ENCODE measurements at places on chromosomes 2 and 18. TPM values are rescaled to one million over a fixed set of nuclear protein-coding genes. Genes with fewer than 3 reads are reported as not detected.

- DNase-seq: no peak
Observed at GRCh38 chr2:233242231-233242927, 9.1 kb upstream of the ATG16L1 start.

GRCh38 chr2:195320413-195320973, 336.5 kb upstream of the SLC39A10 start:
- DNase-seq: no peak

GRCh38 chr2:36455011-36455410, 99.4 kb downstream of the CRIM1 start:
- DNase-seq: no peak

The SERPINB10 gene
- total RNA-seq: 4.6 TPM

DNA sequence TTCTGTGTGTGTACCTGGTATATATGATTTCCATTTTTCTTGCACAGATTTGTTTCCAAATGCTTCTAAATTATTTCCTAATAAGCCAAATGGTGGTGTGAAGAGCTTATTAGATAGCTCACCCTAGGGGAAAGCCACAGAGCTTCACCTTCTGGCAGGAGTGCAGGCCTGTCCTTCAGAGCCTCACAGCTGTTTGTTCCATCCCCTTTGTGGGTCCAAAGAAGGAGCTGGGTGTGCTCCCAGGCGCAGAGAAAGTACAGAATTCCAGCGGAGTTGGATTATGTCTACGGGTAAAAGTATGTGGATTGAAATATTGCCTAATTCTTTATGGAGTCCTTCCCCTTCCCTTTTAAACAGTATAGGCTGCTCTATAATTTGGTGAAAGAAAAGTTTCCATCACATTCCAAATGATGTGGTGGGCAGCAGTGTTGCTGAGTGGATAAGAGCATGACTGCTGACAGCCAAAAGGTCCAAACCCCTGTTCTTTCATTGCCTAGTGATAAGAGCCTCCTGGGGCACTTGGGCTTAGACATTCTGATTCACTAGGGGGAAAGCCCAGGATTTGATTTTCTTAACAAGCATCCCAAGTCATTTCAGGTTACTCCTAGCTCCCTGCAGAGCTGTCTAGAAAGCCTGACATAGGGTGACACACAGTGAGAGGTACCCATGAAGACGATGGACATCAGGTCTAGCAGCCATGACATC, 86.6 kb downstream of the WDSUB1 start:
- DNase-seq: no peak

The PROKR1 gene
- not detected for total RNA-seq

DNA sequence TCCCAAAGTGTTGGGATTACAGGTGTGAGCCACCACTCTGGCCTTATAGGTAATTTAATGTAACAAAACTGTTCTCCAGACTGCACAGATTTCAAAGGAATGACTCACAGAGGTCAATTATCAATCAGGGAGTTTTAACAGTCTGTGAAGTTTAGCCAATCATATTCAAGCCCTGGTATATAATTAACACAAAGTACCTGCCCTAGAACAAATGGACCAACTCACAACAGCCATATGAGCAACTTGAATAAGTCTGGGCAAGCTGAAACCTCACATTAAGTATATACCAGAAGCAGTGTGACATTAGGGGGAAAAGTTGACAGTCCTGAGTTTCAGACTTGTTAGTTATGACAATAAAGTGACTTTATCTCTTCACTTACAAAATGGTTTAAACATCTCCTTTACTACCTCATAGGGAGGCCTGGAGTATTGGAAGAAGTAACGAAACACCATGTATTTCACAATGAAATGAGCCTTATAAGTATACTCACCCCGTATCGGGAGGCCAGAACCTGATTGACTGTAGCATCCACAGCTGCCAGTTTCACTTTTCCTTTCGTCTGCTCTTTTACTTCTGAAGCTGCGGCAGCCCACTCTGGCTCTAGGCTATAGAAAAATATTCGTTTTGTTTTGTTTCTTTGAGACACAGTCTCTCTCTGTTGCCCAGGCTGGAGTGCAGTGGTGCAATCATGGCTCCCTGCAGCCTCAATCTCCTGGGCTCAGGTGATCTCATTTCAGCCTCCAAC, 22.2 kb downstream of the PDIA6 start:
- DNase-seq: no peak

The IL36A gene
- not detected for total RNA-seq

The SP140L gene
- total RNA-seq: 3.1 TPM

The CD8B2 gene
- total RNA-seq: 0.05 TPM

Data from liver (tissue), 10 donors.